ENCODE measurements at places on chromosomes 12 and 14.

- DNase-seq, result no peak
Measured at GRCh38 chr12:59928416-59928815, 332.6 kb downstream of the SLC16A7 start.

DNA sequence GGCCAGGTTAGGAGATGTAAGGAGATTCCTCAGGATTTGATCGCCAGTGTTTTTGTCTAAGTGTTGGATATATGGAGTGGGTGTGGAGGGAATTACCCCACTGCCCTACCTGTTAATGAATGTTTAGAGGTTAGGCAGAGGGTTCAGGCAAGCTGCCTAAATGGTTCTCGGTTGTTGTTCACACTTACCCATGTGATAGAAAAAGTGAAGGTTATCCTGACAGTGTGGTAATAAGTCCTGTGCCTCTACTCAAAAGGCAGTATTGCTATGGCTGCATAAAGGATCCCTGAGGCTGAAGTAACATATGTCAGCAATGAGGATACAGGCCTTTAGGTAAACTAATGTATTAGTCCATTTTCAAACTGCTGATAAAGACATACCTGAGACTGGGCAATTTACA is 112.0 kb downstream of the GPHN start:
- DNase-seq, result no peak

DNA sequence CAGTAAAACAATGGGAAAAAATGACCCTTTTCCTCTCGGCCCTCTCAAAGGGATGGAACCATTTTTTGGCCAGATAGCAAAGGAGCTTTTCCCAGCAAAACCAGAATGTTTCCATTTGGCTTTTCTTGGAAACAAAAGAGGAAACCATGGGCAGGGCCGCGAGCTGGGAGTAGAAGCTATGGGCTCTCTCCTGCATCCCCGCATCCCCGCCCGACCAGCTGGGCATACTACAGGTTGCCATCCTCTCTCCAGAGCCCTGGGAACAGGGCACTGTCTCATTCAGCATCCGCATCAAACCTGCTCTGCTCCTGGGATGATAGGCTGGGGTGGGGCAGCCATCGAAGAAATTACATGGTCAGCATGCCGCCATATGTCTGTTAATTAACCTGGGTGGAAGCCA is 20.9 kb downstream of the CD9 start:
- DNase-seq, result no peak

- no peak for DNase-seq
Measured at GRCh38 chr14:22122829-22123560, 449.4 kb upstream of the OR4E1 start.

Data from pons (tissue), 1 donor.